Right renal pelvis (tissue), 4 donors: ENCODE measurements at places on chromosomes 11 and 22.

GRCh38 chr11:130315354-130315970 is 745 bp upstream of the ZBTB44 start:
- DNase-seq, result no peak

- no peak for DNase-seq
Observed at GRCh38 chr11:46134540-46134939, 13.3 kb upstream of the PHF21A start.

- no peak for DNase-seq
Observed at GRCh38 chr11:35539256-35539655, 13.8 kb upstream of the PAMR1 start.

GRCh38 chr11:115616971-115617370 is 112.8 kb upstream of the CADM1 start:
- DNase-seq, result no peak

DNA sequence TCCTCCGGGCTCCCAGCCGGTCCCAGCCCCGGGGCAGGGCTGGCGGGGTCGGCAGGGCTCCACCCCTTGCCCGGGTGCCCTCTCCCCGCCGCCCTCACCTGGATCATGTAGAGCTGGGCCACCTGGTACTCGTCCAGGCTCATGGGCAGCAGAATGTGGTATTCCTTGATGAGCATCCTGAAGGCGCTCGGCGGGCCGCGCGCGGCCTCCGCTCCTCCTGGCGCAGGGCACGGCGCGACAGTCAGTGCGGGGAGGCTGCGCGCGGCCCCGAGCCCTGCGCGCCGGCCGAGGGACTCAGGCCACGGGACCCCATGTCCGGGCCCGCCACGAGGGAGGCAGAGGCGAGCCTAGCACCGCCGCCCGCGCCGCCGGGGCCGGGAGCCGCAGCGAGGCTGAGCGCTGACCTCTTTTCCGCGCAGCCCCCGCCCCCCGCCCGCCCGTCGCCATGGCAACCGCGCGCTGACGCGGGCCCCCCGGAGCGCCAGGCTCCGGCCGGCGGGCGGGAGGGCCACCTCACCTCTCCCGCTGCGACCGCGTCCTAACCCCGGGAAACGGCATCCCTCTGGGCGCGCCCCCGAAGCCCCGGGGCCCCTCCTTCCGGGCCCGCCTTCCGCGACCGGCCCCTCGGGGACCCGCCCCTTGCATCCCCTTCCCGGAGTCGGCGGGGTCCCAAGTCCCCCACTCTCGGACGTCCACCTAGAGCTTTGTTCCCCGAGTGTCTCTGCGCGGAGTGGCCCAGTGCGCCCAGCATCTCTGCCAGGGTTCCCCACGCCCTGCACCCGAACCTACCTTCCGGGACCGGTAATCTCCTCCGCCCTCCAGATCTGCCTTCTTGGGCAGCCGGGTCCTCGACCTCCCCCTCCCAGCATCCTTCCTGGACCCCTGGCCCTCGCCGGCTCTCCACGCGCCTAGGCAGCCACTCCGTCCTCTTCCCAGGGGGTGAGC is 886 bp downstream of the PITPNM1 start:
- DNase-seq, result no peak
